Mucosa of gallbladder (tissue), 1 donor: ENCODE measurements at places on chromosomes 7 and 10.
A peak's percentile ranks its signal among the peaks of the same experiment; 100 is the strongest.

- no peak for DNase-seq
These were observed 7.5 kb upstream of the GGCT start for GRCh38 chr7:30511973-30512662.

DNA sequence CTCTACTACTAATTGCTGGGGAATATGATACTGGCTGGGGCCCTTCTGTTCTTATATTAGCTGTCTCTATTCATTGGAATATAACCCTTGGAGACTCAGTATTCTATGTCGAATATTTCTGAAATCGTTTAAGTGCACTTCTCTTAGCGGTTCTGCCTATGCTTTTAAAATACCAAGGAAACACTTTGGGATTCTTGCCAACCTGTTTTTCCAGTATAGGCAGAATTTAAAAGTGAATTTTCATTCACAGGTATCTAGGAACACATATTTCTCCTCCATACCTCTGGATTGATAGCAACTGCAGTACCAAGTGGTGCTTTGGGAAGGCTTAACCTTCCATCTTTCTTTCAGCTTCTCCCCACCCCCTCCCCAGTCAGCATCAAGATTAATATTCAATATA, 370.3 kb upstream of the LRRN3 start:
- DNase-seq: no peak

DNA sequence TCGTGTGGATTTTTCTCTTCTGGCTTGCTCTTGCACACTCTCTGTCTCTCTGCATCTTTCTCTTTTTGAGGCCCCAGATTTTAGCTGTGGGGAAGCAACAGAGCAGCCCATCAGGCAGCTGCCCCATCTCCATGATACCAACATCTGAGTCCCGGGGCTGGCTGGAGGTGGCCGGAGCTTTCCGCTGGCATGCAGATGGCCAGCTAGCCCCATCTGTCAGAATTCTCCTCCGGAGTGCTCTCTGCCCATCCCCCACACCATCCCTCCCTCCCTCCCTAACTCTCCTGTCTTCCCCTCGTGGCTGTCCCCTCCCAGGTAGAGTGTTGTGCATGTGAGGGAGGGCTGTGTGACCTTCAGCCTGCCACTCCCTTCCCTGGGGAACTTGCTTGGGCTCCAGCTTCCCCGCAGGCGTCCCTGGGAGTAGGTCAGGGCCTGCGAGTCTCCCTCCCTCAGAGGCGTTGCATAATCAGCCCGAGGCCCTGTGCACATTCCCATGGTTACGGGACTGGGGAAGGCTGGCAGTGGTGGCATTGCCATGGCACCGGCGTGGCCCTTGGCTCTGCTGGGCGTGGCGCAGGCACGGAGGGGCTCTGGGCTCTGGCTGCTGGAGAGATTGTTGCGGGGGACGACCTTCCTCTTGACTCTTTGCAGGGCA, 24.7 kb downstream of the GHRHR start:
- DNase-seq: peak; percentile 92

- no peak for DNase-seq
These were observed 343.7 kb upstream of the SEMA3A start for GRCh38 chr7:84538268-84538667.

- no peak for DNase-seq
These were observed 20.0 kb downstream of the LRRD1 start for GRCh38 chr7:92158660-92159575.

DNA sequence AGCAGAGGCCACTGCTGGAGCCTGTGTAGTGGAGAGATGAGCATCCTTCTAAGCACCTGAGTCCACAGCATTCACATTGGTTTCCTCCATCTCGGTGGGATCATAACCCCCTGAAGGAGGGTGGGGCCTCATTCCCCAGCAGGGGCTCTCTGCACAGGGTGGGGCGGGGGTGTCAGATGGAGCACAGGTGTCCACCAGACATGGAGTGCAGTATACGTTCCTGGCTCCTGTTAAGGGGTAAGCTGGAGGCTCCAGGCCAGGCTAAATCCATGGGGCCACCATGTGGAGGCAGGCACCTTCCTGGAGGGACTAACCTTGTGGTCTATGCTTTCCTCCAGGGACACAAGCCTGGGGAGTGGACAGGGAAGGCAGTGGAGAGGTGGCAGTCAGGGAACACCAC, 252.6 kb downstream of the GRID1 start:
- no peak for DNase-seq

DNA sequence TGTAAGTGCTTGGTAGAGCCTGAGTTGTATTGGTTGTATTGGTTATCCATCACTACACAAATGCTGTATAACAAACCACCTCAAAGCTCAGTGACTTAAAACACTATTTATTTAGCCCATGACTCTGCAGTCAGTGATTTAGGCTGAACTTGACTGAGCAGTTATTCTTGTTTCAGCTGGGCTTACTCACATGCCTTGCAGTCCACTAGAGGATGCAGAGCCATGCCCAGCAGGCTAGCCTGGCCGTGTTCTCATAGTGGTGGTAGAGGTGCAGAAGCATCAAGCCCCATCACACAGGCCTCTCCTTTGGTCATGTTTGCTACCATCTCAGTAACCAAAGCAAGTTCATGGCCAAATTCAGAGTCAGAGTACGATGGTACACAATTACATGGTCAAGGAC, 43.9 kb downstream of the LUC7L2 start:
- no peak for DNase-seq

DNA sequence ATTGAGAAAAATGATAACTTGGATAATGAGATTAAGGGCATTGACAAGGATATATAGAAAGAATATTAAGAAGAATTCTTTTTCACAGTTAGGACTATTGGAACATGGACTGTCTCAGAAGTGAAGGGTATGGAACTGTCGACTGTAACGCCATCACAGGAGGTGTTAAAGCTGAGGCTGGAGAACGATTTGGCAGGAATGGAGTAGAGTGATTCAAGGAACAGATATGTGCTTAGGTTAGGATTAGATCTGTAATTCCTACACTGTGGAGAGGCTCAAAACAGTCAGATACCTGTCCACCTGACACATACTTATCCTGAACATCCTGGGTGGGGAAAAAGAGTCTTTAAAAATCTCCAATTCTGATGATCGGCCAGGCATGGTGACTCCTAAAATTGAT, 30.9 kb downstream of the RHOBTB1 start:
- DNase-seq: no peak

DNA sequence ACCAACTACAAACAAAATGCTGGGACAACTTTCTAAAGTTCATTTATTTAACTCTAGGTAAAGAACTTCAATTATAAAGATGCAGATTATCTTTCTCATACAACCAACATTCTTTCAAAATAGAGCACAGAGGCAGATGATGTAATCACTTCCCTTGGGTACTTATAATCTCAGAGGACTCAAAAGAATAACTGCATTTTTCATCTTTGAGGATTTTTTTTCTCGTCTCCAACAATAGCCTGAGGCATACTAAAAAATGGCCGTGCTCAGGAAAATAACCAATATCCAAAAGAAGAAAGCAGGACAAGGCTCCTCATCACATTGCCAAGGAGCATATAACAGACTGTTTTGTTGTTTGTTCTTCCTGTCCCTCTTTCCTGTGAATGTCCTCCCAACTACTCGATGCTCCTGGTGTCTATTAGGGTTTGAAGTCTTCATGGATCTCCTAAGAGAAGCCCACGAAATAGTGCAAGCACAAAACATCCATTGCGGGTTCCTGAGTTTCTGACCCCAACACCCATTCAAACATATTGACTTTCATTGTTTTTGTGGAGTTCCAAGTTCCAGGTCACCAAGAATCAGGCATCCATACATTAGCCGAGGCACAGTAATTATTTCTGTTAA, 182.9 kb downstream of the SORCS1 start:
- no peak for DNase-seq

- DNase-seq: peak; percentile 42
These were observed 74.1 kb downstream of the NRBF2 start for GRCh38 chr10:63206997-63207811.

DNA sequence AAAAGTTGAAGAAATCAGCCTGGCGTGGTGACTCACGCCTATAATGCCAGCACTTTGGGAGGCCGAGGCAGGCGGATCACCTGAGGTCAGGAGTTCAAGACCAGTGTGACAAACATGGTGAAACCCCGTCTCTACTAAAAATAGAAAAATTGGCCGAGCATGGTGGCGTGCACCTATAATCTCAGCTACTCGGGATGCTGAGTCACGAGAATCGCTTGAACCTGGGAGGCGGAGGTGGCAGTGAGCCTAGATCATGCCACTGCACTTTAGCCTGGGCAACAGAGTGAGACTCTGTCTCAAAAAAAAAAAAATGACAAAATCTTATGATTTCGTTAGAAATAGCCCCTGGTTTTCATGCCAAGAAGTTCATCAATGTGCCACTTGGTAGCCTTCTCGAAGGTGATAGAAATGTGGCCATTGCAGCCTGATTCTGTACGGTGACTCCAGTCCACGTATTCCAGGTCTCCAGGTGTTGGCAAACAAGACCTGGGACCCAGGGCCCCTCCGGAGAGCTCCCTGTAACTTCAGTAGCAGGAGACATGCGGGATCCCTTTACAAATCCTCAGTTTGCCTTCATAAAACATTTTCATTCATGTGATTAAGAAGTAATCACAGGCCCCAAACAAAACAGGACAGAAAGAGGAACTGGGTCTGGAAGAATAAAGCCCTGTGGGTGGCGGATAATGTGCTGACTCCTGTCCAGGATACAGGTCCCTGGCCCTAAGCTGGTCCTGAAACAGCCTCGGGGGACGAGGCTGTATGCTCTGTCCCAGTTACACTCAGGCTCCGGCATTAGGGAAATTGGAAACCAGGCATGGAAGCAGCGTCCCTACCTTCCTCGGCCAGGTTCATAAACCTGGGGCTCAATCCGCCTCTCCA, 207.3 kb upstream of the SH2B2 start:
- no peak for DNase-seq

DNA sequence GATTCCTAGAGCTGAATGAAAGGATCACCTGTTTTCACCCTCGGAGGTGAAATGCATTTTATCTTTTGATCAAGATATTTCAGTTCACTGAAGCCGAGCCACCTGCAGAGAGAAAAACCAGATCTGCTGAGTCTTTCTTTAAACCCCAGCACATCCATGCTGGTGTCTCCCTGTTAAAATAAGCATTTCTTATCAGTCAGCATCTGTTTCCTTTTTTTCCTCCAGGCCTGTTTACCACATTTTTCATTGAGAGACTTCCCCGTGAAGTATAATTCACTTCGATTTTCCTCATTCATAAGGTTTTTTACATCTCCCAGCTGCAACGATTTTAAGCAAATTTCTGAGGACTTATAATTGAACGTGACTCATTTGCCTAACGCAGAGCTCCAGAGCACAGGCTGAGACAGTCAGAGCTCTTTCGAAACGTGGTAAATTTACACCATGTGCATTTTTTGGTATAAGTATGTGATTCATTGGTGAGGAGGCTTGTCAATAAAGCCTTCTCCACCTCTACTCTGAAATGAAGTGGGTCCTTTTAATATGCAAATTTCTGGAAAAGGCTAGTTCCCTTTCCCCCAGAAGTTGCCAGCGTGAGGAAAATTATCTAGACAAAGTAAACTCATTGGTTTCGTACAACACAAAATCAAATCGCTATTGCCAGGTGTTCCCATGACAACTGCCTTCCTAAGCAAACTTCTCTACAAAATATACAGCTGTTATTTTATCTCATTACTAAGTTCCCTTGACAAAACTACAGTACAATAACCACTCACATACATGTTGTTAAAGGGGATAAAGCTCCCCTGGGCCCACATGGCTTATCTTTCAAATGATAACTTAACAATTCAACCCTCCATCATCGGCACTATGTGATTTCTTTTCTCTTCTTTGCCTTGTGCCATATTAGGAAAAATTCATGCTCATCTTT, 374.8 kb upstream of the AKR1E2 start:
- no peak for DNase-seq

GRCh38 chr10:42482411-42482810, 156.0 kb downstream of the ZNF33B start:
- DNase-seq: no peak

- no peak for DNase-seq
These were observed 21.7 kb downstream of the USP6NL start for GRCh38 chr10:11589738-11590137.

DNA sequence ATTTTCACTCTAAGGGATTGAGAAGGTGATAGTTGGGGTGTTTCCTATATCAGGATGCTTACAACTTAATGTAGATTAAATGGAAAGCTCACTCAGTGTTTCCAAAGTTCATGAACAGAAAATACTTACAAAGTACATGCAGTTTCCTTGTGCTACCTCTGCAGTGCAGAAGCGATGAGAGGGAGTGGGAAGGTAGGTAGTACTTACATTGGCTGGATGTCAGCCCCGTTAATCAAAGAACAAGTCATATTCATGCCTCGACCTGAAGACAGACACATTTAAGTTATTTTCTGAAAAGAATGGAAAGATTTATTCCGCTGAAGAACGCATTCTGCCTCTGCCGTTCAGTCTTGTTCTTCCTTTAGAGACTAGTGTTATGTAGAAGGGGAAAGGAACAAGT, 93.1 kb downstream of the ZMYND11 start:
- DNase-seq: no peak

DNA sequence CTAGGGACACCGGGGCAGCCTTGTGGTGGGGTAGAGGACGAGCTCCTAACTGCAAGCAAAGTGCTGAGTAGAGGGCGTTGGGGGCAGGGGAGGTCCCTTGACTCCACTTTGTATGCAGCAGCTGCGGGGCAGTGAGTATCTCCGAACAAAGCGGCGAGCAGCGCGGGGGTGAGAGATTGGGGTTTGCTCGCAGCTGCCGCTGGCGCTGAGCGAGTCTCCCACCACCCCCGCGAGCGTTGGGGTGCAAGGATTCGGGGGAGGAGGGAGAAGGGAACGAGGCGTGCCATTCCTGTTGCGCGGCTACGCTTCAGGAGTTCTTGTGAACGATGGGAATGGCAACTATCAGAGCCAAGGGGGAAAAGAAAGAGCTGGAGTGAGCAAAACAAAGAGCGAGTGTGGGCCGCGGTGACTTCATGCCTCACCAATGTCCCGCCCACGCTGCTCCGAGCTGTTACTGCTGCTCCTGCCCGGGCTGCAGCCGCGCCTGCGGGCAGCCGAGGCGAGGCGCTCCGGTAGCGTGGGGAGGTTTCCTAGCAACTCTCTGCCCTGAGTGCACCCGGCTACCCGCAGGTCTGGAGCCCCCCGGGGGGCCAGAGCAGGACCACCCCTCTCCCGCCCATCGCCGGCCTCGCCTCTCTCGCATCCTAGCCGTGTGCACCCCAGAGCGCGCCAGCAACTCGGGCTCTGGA, at the start of gene ITGB8:
ITGB8 (plus strand) TSS at position 662 of the 689 bp plus-strand sequence. CDS start 907 bp downstream, outside the sequence.
- peak; percentile 85 for DNase-seq

GRCh38 chr10:73807471-73807870, 3.9 kb downstream of the NDST2 start:
- no peak for DNase-seq

GRCh38 chr10:76902949-76903348, 734.7 kb downstream of the KCNMA1 start:
- DNase-seq: no peak

DNA sequence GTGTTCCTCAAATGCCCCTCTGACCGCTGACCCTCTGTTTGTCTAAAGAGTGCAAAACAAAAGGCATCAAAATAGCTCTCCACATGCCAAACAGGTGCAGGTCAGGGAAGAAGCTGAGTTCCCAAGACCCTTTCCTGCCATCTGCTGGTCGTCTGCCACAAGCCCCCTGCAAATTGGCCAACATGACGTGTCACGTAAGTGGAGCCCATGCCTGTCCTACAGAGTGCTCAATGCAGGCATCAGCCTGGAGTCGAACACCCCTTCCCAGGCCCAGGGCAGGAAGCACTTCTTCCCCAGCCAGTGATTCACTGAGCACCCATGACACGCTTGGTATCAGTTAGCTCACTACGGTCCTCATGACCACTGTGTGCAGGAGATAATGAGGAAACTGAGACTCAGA, 14.1 kb downstream of the TMEM72 start:
- DNase-seq: no peak

- DNase-seq: peak; percentile 29
These were observed 51.2 kb downstream of the KIF5B start for GRCh38 chr10:32005050-32005449.

GRCh38 chr10:49353895-49354566, 41.9 kb downstream of the DRGX start:
- no peak for DNase-seq

GRCh38 chr7:2927592-2927991, 83.5 kb upstream of the GNA12 start:
- DNase-seq: no peak
